Activated T-helper 17 cell treated with anti-CD3 and anti-CD28 coated beads, Interleukin-2, amount 50 U/mL, for 72 hours (primary cell): ENCODE measurements at places on chromosomes 6 and 20. TPM values are rescaled to one million over a fixed set of nuclear protein-coding genes. Genes with fewer than 3 reads are reported as not detected.

RGS17 gene
- 0.26 TPM for total RNA-seq

ZKSCAN4 gene
- total RNA-seq: 1.7 TPM

CYP21A2 gene
- total RNA-seq: 0.16 TPM

PSORS1C1 gene
- not detected for total RNA-seq

ANKRD66 gene
- total RNA-seq: not detected

- peak overlapping the region; percentile 98 for H3K27ac ChIP-seq
- no peaks in the 10 kb centered on the region for H3K27me3 ChIP-seq
- peak overlapping the region; percentile 99 for H3K4me3 ChIP-seq
- H3K36me3 ChIP-seq: peaks cover 27% of the 10 kb centered on the region
- H3K4me1 ChIP-seq: peaks cover 33% of the 10 kb centered on the region
- peak; percentile 14 for ATAC-seq
Observed at GRCh38 chr6:26401389-26401986, 587 bp upstream of the BTN3A1 start.

DNA sequence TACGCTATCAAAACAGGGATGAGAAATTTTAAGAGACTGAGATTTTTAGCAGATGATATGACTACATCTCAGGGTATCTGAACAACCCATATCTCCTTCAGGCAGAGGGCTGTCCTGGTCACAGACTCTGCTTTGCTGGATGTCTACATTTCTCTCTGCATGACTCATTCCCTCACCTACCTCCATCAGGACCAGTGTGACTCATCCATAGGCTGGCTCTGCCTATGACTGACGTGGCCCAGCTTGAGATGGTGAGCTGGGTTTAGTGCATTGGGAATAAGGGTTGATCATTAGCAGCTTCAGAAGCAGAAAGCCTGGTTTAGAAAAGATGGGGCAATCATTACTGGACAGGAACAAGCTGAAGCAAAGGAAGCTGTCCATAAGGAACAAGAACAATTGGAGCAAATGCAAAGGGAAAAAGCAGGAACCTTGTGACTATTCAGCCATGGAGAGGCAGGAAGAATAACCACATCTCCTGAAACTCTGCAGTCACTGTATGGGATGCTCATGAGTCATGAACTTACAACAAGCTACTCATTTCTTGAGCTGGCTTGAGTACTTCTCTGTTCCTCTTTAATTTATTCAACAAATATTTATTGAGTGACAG is 86.4 kb upstream of the CBLN4 start:
- no peak overlapping the region for H3K27ac ChIP-seq
- peaks cover 3% of the 10 kb centered on the region for H3K27me3 ChIP-seq
- H3K36me3 ChIP-seq: no peaks in the 10 kb centered on the region
- no peak for ATAC-seq

DNA sequence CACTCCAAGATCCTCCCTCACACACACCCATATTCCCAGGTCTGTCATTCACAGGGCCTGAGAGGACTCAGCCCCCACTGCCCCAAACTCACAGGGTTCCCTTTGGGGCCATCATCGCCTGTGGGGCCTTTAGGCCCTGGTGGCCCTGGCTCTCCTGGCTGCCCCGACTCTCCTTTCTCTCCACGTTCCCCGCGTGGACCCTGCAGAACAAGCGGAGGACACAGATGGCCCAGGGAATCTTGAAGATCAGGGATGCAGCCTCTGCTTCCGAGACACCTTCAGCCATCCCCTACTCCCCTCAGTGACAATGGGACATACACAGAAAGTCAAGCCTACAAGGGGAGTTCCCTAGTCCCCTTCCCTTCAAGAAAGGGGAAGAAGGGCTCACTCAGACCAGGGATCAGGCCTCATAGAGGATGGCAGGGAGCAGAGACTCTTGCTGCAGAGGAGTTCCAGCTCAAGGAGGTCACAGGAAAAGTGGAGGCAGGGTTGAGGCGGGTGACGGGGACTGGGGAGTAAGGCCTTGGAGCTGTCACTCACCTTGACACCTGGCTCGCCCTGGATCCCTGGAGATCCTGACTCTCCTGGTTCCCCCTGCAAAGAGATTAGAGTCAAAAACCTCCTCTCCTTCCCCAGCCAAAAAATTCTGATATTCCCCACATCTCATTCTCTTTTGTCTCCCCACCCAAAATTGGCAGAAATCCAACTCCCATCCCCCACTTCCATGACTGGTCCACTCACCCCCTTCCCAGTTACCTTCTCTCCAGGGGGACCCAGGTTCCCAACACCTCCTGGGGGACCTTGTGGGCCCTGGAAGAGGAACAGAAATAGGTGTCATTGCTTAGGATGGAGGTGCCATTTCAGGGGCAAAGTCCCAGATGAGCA is 22.7 kb downstream of the COL11A2 start:
- H3K27me3 ChIP-seq: peaks cover 3% of the 10 kb centered on the region
- ATAC-seq: no peak
- H3K4me3 ChIP-seq: no peak overlapping the region

DNA sequence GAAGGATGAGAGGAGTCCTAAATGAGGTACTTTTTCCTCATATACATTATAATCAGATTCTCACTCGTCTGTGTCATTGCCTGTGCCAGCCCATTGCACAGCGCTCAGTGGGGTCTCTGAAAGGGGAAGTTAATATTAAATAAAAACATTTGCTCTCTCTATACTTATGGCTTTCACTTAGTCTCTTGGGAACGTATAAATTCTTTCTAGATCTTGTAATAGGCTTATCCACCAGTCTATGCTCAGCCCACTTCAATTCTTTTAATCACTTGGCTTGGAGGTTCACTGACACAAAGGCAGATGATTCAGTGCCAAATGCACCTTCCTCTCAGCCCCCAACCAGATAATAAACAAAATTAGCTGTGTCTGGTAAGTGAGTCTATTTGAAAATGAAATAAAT is 164.3 kb upstream of the OGFRL1 start:
- no peaks in the 10 kb centered on the region for H3K4me1 ChIP-seq
- no peak for ATAC-seq
- H3K4me3 ChIP-seq: no peak overlapping the region
- H3K27me3 ChIP-seq: peaks cover 12% of the 10 kb centered on the region
- no peaks in the 10 kb centered on the region for H3K36me3 ChIP-seq

- H3K36me3 ChIP-seq: no peaks in the 10 kb centered on the region
- no peak for ATAC-seq
- peaks cover 10% of the 10 kb centered on the region for H3K27me3 ChIP-seq
- H3K4me1 ChIP-seq: no peaks in the 10 kb centered on the region
Observed at GRCh38 chr20:40254023-40254772, 434.8 kb downstream of the MAFB start.

DNA sequence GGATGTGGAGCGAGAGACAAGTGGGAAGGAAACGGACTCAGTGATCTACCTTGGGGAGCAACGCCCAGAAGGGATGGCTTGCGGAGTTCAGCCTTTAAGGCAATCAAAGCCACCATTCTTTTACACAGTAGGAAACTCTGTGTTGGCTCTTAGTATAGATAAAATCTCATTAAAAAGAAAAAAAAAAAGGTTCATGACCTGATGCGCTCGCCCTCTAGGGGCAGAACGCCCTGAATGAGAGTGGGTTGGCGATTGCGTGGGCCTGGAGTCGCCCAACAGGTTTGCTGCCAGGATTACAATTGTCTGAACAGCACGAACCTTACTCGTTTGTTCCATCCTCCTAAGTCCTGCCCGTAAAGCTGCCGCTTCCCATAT is 1.2 kb downstream of the TPD52L1 start:
- H3K27me3 ChIP-seq: peaks cover 15% of the 10 kb centered on the region
- ATAC-seq: no peak
- no peak overlapping the region for H3K27ac ChIP-seq
- H3K4me1 ChIP-seq: no peaks in the 10 kb centered on the region
- H3K36me3 ChIP-seq: no peaks in the 10 kb centered on the region
- peak overlapping the region; percentile 66 for H3K4me3 ChIP-seq

- peaks cover 1% of the 10 kb centered on the region for H3K27me3 ChIP-seq
- no peaks in the 10 kb centered on the region for H3K4me1 ChIP-seq
- ATAC-seq: no peak
- H3K36me3 ChIP-seq: no peaks in the 10 kb centered on the region
- H3K27ac ChIP-seq: no peak overlapping the region
Observed at GRCh38 chr20:60680554-60680953, 571.5 kb upstream of the CDH4 start.

DNA sequence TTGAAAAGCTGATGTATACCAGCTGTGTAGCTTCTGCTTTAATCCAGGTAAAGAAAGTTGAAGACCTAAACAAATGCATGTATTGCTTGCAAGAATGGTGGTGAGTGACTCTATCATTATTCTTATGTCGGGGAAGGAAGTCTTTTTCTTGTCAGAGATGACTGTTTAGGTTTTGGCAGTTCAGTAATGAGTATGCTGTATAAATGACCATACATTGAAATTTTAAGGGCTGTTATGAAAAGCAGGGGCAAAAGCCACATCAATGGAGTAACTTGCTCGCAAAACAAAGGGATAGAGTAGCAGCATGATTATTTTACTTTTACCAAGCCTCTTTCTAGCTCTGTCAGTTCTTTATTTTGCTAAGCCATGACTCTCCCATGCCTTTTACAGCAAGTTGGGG is 55.9 kb upstream of the NUP153 start:
- H3K4me3 ChIP-seq: no peak overlapping the region
- peak; percentile 54 for ATAC-seq
- no peaks in the 10 kb centered on the region for H3K36me3 ChIP-seq
- peaks cover 8% of the 10 kb centered on the region for H3K27me3 ChIP-seq
- no peaks in the 10 kb centered on the region for H3K4me1 ChIP-seq
- H3K27ac ChIP-seq: no peak overlapping the region

- no peaks in the 10 kb centered on the region for H3K4me1 ChIP-seq
- H3K27ac ChIP-seq: no peak overlapping the region
- no peak for ATAC-seq
- no peak overlapping the region for H3K4me3 ChIP-seq
Observed at GRCh38 chr6:87118054-87118453, 23.1 kb upstream of the CGA start.

DNA sequence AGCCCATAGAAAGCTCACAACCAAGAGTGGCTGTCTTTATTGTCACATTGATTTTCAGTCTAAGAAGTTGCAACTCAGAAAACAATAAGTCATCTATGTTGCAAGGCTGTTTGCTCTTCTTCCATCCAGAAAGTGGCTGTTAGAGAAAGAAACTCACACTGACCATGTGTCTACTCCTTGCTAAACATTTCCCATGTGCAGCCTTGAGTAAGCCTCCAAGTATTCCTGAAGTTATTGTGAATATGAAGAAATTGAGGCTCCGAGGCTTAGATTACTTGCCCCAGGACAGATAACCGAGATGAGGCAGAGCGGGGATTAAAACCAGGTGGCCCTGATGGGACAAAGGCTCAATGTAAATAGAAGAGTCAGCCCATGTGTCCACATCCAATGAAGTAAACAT is 105.0 kb downstream of the SPTLC3 start:
- no peak overlapping the region for H3K4me3 ChIP-seq
- no peak overlapping the region for H3K27ac ChIP-seq
- H3K27me3 ChIP-seq: no peaks in the 10 kb centered on the region
- ATAC-seq: no peak
- no peaks in the 10 kb centered on the region for H3K36me3 ChIP-seq

DNA sequence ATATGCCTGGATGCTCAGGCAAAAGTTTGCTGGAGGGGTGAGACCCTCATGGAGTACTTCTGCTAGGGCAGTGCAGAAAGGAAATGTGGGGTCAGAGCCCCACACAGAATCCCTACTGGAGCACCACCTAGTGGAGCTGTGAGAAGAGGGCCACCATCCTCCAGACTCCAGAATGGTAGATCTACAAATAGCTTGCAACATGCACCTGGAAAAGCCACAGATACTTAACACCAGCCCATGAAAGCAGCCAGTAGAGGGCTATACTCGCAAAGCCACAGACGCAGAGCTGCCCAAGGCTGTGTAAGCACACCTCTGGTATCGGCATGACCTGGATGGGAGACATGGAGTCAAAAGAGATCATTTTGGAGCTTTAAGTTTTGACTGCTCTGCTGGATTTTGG is 60.7 kb upstream of the GJE1 start:
- no peak for ATAC-seq
- H3K4me1 ChIP-seq: peaks cover 5% of the 10 kb centered on the region
- H3K36me3 ChIP-seq: no peaks in the 10 kb centered on the region
- no peak overlapping the region for H3K27ac ChIP-seq
- H3K27me3 ChIP-seq: peaks cover 4% of the 10 kb centered on the region

DNA sequence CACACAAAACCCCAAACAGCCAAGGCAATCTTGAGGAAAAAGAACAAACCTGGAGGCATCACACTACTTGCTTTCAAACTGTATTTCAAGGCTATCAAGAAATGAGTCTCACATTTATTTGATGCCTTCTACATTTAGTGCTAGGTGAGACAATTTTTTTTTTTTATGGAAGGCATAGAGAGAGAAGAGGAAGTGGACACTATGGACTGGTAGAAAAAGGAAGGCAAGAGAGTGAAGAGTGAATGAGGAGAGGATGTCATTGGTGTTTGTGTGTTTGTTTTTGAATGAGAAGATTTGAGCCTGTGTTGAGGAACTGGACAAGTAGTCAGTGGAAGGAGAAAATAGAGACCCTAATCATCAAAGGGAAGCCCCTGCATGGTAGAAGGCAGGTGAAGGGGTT is 182.0 kb upstream of the JAG1 start:
- no peak overlapping the region for H3K27ac ChIP-seq
- peaks cover 8% of the 10 kb centered on the region for H3K27me3 ChIP-seq
- H3K4me3 ChIP-seq: no peak overlapping the region
- no peaks in the 10 kb centered on the region for H3K36me3 ChIP-seq
- H3K4me1 ChIP-seq: no peaks in the 10 kb centered on the region

DNA sequence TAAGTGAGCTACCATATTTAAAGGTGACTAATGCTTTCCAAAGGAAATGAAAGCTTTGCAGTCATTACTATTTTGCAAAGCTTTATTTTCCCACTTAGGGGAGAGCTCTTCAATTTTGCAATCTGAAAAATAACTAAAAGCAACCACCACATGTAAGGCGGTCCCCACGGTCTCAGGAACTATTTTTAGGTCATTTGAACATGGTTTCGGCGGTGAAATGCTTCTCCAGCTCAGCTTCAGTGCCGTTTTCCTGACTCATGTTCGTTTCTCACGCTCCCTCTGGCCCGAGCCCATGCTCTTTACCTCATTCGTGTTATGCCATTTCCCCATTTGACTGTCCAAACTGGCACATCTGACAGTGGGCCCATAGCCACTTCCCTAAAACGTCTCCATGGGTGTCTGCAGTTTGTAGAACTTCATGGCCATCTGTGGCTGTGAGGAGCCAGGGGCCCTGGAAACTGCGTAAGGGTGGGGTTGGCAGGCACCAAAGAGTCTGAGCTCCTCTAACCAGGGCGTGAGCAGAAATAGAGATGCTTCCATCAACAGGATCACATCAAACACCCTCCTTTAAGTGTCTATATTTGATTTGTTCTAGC is 46.5 kb downstream of the ADTRP start:
- H3K4me1 ChIP-seq: peaks cover 37% of the 10 kb centered on the region
- peak overlapping the region; percentile 92 for H3K27ac ChIP-seq
- H3K36me3 ChIP-seq: peaks cover 38% of the 10 kb centered on the region
- ATAC-seq: peak; percentile 65
- peak overlapping the region; percentile 83 for H3K4me3 ChIP-seq

DNA sequence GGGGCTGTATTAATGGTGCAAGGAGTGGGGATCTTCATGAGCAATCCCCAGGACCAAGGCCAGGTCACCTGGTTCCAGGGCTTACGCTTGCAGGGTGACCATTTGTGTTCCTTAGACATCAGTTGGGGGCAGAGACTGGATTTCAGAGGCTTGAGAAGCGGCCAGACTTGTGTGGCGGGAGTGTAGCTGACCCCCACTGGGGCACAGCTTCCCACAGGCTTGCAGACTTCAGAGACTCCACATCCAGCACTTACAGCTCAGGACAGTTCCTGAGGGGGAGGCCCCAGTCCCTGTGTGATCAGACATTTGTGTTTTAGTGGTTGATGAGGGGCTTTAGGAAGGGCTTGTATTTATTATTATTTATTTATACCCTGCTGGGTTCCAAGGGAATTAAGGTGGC is 15.3 kb downstream of the TJAP1 start:
- peaks cover 13% of the 10 kb centered on the region for H3K36me3 ChIP-seq
- no peaks in the 10 kb centered on the region for H3K27me3 ChIP-seq
- no peak overlapping the region for H3K4me3 ChIP-seq

GRCh38 chr6:163338671-163339405 is 75.7 kb upstream of the QKI start:
- ATAC-seq: no peak
- H3K4me1 ChIP-seq: no peaks in the 10 kb centered on the region
- peaks cover 15% of the 10 kb centered on the region for H3K27me3 ChIP-seq
- H3K36me3 ChIP-seq: no peaks in the 10 kb centered on the region
- no peak overlapping the region for H3K4me3 ChIP-seq
